ENCODE measurements at places on chromosomes 11 and 22.

GRCh38 chr11:131354251-131354701 is 16.1 kb upstream of the NTM start:
- no peak for DNase-seq

- no peak for DNase-seq
These were observed 866.8 kb downstream of the FAM181B start for GRCh38 chr11:81866896-81867295.

DNA sequence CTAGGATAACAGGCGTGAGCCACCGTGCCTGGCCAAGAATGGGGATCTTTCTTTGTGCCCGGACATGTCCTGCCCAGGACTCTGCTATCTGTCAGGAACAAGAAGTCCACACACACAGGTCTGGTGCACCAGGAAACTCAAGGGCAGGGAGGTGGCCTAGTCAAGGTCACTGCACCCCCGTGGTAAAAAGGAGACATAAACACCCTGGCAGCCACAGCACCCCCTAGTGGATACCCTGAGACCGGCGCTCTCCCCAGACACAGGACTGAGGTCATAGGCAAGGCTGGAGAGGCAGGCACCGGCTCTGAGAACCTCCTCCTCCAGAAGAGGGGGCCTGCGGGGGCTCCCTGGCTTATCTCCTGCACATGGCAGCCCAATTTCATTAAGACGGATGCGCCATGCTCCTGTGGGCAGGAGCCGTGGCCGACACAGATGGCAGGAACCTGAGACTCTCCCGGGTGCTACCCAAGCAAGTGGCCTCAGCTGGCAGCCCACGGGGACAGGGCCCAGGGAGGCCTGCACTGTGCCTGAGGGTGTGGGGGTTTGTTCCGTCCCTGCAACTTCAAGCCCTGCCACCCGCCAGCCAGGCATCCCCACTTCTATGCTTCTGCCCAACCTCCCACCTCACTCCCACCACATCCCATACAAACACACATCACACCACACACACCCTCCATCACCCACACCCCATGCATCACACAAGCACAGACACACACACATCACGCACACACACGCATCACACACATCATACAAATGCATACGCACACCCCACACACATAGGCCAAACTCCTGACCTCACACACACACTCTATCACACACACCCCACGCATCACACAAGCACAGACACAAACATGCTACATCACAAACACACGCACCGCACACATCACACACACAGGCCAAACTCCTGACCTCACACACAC is 19.6 kb downstream of the MACROD1 start:
- DNase-seq = peak; percentile 45

DNA sequence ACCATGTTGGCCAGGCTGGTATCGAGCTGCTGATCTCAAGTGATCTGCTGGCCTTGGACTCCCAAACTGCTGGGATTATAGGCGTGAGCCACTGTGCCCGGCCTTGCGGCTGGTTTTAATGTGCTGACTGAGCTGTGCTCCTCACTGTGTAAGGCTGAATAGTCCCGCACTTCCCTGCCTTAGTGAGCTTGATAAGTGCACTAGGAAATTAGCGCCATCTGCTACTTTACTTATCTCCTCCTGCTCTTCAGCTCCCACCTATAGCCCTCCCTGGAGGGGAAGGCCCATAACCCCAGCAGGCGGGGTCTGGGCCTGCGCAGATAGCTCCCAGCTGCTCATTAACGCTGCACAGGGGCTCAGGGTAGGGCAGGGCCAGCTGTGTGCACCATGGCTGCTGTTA is 49.4 kb downstream of the CLMP start:
- no peak for DNase-seq

GRCh38 chr11:113505046-113505445 is 29.8 kb upstream of the DRD2 start:
- no peak for DNase-seq

- no peak for DNase-seq
These were observed 70.3 kb downstream of the SCUBE1 start for GRCh38 chr22:43272869-43273318.

GRCh38 chr11:72569966-72570892 is 104.0 kb downstream of the PDE2A start:
- no peak for DNase-seq

DNA sequence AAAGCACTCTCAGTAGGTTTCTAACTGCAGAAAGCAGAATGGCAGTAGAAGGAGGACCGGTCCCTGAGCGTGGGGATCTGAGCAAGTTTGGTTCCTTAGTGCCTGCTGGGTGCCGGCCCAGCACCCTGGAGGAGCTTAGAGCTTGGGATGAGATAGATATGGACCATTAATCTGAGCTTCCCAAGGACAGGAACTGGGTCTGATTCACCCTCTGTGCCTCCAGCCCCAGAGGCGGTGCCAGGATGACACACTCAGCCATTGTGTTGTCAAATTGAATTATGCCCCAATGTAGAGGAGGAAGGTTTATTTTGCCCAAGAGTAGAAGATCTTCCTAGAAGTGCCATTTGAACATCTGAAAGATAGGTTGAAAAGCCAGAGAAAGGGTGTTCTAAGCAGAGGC is 4.3 kb downstream of the ZC3H7B start:
- DNase-seq = no peak

DNA sequence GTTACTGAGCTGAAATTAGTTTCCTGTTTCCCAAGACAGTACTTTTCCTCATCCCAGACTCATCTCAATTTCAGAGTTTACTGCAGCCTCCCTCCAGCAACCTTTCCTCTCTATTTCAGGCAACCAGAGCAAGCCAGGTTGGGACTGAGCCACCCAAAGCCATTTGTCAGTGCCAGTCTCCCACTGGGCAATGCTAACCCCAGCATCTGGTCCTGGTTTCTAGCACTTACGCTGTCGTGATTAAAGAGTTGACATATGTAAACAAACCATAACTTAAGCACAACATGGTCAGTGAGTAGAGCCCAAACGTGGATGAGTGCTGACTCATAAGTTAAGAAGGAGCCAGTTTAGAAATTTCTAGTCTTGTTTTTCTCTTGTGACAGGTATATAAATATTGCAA is 119.6 kb upstream of the BLID start:
- DNase-seq = peak; percentile 55

- DNase-seq = no peak
These were observed 67.0 kb downstream of the ETS1 start for GRCh38 chr11:128520206-128520887.

All from NCI-H187 (cell line).